T1000 (cell line): ENCODE measurements at places on chromosomes 2 and 18.

GRCh38 chr2:42979416-42979869 lies 187.1 kb upstream of the HAAO start:
- no peak for DNase-seq

DNA sequence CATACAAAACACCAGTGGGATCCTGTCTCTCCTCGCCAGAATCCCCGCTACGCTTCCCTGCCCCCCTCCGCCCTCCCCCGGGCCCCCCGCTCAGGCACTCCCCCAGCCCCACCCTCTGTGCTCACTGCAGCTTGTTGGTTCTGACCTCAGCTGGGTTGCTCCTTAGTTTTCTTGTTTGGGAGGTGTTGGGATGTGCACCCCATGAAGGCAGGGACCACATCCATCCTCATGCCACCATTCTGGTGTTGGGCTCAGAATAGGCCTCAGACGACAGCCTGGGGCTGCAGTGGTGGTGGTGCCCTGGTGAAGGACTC lies 4.6 kb downstream of the SNED1 start:
- no peak for DNase-seq

- DNase-seq, result no peak
These were observed 3.6 kb downstream of the LIMS2 start for GRCh38 chr2:127671557-127672302.

DNA sequence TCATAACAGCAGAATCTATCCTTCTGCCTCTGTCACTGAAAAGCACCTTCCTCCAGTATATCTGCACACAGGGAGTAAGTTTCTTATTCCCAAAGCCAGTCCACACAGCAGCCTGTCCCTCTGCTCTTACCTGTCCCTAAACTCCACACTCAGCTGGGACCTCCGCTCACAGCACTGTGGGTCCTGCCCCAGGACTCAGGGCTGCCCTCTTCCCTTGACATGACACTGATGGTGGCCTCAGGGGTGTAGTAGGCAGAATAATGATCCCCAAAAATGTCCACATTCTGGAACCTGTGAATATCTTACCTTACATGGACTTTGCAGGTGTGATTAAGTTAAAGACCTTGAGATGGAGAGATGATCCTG lies 39.7 kb upstream of the EML4 start:
- no peak for DNase-seq

DNA sequence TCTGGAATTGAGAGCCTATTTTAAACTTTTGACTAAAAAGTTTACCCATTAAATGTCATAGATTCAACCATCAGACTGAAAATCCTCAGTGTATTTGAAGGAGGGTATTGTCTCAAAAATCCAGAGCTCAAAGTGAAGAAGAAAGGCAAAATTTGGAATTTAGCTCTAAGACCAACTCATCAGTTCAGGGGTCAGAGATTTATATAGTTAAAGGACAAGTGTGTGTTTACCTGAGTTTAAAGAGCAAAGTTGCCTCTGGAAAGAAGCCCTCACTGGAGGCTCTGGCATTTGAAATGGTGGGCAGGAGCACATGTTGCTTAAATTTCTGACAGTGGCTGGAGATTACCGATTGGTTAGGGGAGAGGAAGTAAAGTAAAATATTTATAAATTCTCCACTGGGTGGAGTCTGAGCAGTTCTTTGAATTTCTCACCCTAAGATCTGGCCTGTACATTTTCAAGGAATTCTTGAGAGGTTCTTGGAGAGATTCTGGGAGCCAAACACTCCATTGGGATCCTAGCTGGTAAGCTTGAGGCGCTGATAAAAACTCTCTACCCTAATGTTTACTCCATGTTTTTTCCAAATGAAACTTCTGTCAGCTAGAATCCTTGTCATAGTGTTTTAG lies at the start of gene KYNU:
Gene KYNU, plus strand, starts transcription at position 449 of the 623 bp plus-strand sequence. CDS start 7,704 bp downstream, outside the sequence.
- no peak for DNase-seq

DNA sequence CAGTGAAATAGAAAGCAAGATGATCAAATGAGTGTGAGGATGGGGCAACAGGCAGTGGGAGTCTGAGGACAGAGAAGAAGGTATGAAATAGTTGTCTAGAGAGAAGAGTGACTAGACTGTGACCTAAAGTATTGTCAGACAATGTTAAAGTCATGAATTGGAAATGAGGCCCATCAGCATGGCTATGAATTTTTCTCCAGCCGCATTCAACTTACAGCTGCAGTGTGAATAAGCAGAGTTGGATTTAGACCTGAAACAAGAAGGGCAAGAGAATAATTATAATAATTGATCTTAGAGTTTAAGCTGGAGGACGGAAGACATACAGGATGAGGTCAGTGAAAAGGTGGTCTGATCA lies 4.2 kb upstream of the TSPYL6 start:
- no peak for DNase-seq

DNA sequence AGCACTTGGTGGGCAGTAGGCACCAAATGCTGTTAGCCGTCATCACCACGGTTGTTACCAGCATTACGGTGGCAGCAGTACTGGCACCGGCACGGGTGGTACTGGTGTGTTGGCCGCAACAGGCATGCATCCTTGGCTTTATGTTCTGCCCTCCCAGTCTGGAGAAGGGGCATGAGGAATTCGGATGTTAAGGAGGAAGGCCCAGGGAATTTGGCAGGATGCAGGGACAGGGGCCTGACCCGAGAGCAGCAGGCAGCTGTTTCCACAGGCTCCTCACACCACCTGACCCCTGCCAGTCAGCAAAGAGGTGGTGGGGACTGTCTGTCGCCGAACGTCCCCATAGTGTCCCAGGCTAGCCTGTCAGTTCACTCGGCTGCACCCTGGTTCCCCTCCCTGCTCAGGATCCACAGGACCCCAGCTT lies 79.0 kb downstream of the EDAR start:
- no peak for DNase-seq
